ENCODE measurements at places on chromosomes 12 and 14.

DNA sequence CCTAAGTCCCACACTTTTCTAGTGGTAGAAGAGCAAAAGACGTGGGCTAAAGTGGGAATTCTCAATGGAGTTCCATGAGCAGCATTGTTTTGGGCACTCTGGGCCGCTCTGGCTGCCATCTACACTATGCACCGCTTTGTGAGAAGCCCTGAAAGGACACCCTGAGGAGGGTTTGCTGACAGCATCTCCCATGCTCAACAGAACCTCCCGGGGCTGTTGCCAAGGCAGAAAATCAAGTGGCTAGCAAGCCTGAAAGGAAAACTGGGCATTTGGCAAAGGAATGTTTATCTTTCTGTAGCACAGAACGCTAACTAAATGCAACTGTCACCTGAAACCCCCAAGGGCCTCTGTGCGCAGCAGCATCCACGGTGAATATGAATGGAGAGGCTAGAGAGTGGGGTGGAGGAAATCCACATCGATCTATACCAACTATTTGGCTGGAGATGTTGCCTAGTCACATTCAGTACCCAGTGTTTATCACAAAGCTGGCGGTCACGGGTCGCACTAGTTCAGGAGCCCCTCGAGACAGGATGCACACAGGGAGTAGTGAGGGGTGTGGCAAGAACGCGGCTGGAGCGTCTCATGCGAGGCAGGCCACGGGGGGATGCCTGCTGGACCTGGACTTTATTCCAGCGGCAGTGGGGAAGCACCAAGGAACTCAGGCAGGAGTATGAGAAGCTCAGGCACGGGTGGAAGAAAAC is 14.2 kb downstream of the APPL2 start:
- DNase-seq: no peak

- DNase-seq: no peak
These were observed 73.6 kb upstream of the SOX5 start for GRCh38 chr12:24023081-24023480.

- DNase-seq: no peak
These were observed 7.4 kb downstream of the FOXN4 start for GRCh38 chr12:109301643-109302168.

DNA sequence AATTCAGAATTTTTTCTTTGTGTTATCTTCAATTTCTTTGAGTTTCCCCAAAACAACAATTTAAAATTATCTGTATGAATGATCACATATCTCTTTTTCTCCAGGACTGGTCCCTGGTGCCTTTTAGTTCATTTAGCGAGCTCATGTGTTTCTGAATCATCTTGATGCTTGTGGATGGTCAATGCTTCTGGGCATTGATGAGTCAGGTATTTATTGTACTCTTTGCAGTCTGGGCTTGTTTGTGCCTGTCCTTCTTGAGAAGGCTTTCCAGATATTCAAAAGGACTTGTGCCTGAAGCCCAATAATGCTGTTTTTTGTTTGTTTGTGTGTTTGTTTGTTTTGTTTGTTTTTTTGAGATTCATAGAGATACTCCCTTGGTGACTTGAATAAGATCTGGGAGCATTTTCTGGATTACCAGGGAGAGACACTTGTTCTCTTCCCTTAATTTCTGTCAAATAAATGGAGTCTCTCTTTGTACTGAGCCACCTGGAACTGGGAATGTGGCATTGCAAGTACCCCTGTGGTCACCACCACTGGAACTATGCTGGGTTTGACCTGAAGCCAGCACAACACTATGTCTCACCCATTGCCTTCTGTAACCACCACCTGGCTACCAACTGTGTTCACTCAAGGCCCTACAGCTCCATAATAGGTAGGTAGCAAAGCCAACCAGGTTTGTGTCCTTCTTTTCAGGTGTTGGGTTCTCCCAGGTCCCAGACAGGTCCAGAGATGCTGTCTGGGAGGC is 56.3 kb downstream of the SLC6A15 start:
- no peak for DNase-seq

- no peak for DNase-seq
These were observed 8.1 kb upstream of the GLRX5 start for GRCh38 chr14:95526483-95527386.

GRCh38 chr12:28033538-28033915 is 61.0 kb upstream of the PTHLH start:
- DNase-seq: no peak

GRCh38 chr12:106130474-106131113 is 8.2 kb downstream of the NUAK1 start:
- no peak for DNase-seq

GRCh38 chr14:57009585-57010515 is 199.6 kb upstream of the OTX2 start:
- DNase-seq: no peak

All from CD4-positive, alpha-beta T cell treated with Interleukin-4 for 4 hours (primary cell).